ENCODE measurements at places on chromosomes 1 and 21.

DNA sequence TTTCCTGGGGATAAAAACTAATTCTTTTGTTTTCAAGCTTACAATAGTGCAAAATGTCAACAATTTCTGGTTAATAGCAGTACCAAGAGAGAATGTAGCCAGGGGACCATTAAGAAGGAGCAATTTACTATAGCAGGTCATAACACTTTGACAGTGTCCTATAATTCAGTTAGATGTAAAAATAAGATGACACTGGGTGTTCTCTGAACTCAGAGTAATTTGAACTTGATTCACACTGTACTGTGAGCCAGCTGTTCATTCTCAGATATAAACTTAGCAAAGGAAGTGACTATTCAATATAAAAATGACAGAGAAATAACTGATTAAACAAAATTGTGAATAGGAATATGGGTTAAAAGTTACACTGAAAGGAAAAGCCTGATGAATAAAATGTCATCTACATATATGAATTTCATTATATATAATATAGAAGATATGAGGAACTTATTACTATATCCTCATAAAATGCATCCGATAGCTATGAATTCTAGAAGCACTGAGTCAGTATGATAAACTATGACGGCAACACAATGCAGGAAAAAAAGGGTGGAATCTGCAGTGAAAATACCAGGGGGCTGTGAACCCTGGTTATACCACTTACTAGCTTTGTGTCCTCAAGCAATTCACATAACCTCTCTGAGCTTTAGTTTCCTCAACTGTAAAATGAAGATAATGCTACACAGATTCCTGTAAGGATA is 135.9 kb downstream of the ACBD6 start:
- peak; percentile 10 for DNase-seq

GRCh38 chr1:208115924-208116640 is 128.1 kb downstream of the PLXNA2 start:
- DNase-seq: no peak

DNA sequence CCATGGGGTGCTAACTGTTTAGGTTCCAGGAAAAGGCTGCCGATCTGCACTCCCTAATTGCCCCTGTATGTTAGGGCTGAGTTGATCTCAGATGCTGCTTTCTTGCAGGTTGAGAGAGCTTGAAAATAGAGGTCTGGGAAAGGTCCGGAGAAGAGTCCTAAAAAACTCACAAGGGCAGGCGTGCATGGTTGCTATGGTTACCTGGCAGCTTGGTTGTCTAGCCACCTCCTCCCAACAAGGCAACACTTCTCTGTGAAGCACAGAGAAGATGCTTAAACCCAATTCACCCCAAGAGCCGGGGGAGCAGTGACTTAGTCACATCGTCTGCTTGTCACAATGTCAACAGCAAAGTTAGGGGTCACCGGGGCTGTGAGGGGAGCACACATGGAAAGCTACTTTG is 31.0 kb upstream of the LRRC52 start:
- DNase-seq: no peak

DNA sequence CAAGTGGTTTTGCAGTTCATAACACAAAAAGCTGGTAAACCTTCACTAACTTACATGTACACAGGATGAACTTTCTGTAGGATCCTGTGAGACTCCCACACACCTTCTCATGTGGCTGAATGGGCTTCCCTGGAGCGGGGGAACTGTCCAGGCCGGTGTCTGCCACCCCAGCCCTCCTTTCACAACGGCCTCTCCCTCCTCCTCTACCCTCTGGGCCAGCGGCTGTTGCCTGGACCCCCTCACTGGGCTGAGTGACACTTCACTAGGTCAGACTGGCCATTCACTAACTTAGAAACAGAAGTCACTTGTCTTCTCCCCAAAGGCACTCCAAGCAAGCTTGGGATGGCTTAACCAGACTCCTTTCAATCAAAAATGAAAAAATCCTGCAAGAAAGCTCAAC is 16.1 kb downstream of the SSU72 start:
- DNase-seq: no peak

GRCh38 chr1:234265321-234265720 is 107.9 kb upstream of the COA6 start:
- no peak for DNase-seq

- no peak for DNase-seq
Measured at GRCh38 chr1:25212725-25213124, 19.6 kb downstream of the SYF2 start.

- DNase-seq: no peak
Measured at GRCh38 chr1:14739082-14739832, 140.8 kb downstream of the KAZN start.

GRCh38 chr1:91546876-91547275 is 46.2 kb downstream of the CDC7 start:
- peak; percentile 9 for DNase-seq

DNA sequence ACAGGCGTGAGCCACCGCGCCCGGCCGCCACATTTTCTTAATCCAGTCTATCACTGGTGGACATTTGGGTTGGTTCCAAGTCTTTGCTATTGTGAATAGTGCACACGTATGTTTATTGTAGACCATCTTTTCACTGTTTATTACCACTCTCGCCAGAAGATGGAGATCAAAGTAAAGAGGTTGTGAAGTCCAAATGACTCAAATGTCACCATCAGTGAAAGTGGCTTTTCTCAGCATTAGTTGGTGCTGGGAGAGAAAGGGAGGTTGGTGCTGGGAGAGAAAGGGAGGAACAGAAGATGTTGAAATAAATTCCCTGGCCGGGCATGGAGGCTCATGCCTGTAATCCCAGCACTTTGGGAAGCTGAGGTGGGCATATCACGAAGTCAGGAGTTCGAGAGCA is 10.4 kb upstream of the UHMK1 start:
- no peak for DNase-seq

DNA sequence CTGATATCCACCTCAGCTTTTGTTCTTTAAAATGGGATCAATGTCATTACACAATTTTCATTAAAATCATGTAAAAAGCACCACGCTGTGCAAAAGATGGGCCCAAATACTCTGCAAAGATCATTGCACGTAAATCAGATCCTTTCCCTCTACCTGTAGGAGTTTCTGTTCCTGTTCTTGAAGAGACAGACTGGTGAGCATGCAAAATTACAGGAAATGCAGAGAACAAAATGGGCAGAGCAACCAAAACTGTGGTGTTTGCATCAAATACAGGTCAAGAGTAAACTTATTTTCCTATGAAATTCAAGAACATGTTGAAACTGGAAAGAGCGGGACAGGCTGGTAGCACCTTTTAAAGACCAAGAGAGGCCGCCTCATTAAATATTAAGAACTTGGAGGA is 294.9 kb upstream of the ADGRL2 start:
- DNase-seq: no peak

DNA sequence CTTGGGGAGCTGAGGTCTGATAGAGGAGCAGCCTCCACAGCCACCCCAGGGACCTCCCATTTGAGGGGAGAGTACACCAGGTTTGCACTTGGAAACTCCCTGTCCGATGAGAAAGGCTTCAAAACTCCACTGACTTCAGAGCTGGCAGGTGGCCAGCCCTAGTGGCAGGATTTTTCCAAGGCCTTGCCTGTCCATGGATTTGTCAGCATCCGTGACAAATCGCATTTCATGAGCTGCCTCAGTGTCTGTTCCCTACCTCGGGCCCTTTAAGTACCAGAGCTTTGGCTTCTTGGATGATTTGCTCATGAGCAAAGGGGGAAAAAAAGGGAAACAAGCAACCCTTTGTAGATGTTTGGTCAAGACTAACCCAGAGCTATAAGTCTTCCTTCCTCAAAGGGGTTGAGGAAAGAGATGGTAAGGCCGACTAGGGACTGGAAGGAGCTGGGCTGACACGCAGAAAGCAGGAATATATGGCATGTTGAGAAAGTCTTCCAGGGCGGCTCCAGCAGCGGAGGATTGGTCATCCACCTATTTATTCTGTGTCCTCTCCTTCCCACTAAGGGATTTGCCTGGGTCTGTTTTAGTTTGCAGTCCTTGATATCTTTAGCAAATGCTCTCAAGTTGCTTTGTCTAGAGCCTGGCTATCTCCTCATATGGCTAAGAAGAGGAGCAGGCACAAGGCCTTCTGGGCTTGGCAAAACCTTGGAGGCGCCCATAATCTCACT is 2.7 kb upstream of the HSPG2 start:
- DNase-seq: peak; percentile 98

Data from fibroblast of skin of right quadriceps (primary cell).